ENCODE measurements at places on chromosomes 2 and 18.

- no peak for DNase-seq
Observed at GRCh38 chr18:80154293-80154692, 45.2 kb downstream of the ADNP2 start.

DNA sequence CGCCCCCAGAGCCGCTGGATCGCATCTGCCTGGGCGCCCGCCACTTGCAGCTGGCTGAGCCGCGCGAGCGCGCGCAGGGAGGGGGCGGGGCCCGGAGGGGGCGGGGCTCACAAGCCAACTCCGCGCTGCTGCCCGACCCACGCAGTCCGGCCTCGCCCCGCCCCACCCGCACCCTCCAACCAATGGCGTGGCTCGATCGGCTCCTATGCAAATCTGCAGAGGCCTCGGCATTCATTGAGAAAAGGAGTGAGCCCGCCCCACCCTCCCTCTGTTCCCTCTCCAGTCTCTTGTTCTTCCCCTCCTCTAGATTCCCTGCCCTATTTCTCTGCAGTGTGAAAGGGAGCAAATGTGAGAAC, at the start of gene ALK:
TSS of gene ALK (minus strand) at position 27 of the 356 bp plus-strand sequence. CDS start 927 bp downstream, outside the sequence.
- DNase-seq: no peak

DNA sequence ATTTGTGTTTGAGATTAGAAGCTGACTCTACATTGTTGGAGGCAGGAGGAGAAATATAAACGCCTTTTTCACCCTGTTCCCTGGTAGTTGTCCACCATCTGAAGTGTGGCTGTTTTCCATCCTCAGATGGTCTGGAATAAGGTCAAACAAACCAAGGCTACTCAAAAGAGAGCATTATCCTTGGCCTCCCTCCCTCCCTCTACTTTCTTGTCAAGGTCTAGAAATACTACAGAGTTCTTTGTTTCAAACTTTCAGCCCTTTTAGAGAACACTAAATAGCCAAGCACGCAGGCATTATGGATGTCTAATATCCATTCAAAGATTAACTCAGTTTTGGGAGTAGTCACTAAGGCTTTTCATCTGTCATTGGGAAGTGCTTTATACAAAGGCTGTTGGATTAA, 215.8 kb upstream of the ITGA4 start:
- no peak for DNase-seq

GRCh38 chr2:231050018-231050901, 6.4 kb upstream of the PSMD1 start:
- DNase-seq: no peak

GRCh38 chr2:176637486-176638166, 368.4 kb downstream of the MTX2 start:
- no peak for DNase-seq

- DNase-seq: no peak
Observed at GRCh38 chr2:7724336-7724735, 807.1 kb downstream of the RNF144A start.

- DNase-seq: no peak
Observed at GRCh38 chr2:232593982-232594381, 39.4 kb upstream of the EFHD1 start.

DNA sequence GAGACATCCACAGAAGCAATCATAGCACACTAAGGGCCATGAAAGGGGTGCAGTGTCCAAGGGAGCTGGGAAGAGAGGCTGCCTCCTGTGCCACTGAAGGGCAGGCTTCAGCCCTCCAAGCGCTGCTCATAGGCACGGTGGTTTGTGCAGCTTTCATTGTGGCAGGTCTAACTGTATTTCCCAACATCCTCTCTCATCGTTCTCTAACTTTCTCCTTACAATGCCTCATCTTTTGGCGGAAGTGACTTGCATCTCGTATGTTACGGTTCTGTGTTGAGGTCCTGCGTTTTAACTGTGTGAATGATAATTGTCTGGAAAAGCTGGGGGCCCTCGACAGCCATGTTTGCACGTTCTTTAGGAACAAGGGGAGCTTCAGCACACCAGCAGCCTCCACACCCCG, 213.9 kb downstream of the GBX2 start:
- DNase-seq: no peak

DNA sequence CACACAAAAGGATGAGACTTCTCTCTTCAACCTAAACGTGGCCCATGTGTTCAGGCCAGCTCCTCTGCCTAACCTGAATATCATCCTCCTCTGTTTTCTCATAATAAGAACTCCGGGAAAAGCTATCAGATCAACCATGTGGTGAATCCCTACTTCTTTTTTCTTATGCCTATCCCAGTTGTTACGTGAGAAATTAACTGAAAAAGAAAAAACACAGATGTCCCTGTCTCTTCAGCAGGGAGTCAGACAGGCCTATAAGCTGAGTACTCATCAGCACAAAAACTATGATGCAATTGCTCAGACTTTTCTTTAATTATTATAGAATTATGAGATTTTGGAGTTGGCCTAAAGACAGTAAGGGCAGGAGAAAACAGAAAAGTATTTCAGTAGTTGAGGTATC, 613.0 kb upstream of the FSHR start:
- DNase-seq: no peak

- no peak for DNase-seq
Observed at GRCh38 chr18:35019933-35020332, 21.3 kb upstream of the MAPRE2 start.

DNA sequence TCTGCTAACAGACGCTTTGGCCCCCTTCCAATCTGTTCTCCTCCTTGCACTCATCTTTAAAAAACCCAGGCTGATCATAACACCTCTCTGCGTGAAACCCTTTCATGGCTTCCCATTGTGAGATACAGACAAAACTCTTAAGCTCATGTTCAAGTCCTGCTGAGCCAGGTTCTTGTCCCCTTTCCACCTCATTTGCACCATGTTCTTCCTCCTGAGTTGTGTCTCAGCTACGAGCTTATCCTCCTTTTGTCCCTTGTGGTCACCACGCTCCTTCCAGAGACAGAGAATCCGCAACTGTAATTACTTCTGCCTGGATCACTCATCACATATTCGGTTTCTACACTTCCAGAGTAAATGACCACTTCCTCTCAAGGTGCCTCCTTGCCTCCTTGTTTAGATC, 238.8 kb downstream of the ACTR3 start:
- DNase-seq: no peak

- DNase-seq: no peak
Observed at GRCh38 chr2:127911737-127912136, 26.0 kb upstream of the AMMECR1L start.

DNA sequence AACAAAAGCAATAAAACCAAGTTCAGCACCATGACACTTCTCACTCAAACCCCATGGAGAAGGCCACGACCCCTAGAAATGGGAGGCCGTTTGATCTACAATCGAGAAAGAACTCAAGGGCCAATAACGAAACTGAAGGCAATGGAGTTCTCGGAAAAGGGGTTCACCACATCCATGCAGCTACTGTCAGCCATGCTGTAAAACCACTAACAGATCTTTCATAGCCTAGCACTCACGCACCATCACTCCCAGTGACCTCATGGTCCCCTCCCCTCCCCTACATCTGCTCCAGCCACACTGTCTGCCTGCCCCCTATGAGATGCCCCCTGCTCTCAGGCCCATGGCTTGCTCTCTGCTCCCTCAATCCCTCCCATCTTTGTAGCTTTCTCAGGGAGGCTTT, 135.3 kb downstream of the TMEM163 start:
- no peak for DNase-seq

- DNase-seq: no peak
Observed at GRCh38 chr2:56522605-56523089, 338.9 kb downstream of the CCDC85A start.

DNA sequence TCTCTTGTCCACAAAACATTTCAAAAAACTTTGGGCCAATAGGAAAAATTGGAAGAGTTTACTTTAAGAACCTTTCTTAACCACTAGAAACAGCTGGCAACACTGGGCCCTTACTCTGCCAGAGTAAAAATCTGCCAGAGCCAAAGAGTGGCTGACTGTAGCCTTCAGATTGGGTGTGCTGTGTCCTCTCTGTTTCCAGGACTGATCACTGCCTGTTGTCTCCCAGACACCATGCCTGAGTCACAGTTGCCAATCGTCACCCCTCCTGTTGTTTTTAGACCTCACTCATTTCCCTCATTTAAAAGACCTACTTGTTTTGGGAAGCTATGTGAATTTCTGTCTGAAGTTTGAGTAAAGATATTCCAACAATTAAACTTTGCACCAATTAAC, 159.1 kb downstream of the PPP1R1C start:
- no peak for DNase-seq

DNA sequence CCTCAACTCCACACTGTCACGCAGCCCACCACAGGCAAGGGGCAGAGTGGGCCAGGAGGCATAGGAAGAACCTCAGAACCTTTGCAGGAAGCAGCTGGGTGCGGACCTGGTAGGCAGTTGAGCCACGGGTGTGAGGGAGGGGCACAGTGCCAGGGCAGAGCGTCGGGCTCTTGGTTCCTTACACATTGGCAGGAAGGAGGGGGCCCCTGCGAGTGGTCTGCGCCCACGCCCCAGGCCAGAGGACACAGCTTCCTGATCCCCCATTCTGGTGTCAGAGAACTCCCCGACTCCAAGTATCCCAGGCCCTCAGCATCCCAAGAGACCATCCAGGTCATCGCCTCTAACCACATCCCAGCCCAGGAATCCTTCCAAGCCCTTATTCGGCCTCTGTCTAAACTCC, 61.5 kb downstream of the TNS1 start:
- no peak for DNase-seq

DNA sequence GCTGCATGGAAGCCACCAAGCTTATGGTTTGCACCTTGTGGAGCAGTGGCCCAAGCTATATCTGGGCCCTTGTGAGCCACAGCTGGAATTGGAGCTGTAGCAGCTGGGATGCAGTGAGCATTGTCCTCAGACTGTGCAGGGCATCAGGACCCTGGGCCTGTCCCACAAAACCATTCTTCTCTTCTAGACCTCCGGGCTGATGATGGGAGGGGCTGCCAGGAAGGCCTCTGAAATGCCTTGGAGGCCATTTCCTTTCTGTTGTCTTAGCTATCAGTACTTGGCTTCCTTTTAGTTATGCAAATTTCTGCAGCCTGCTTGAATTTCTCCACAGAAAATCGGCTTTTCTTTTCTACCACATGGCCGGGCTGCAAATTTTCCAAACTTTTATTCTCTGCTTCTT, 46.4 kb upstream of the CSRNP3 start:
- no peak for DNase-seq

DNA sequence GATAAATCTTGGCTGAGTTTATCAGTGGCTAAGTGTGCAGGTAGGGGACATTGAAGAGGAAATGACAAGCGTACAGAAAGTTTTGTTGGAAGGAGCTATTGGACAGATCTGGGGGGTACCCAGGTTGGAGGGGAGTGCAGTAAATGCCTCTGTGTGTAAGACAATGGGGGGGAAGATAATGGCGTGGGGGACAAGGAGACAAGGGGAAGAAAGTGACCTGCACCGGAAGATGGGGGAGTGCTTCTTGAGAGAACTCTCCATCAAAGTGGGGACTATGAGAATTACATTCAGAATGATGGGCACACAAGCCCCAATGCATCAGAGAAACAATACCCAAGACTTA, 190.0 kb downstream of the ALPK2 start:
- no peak for DNase-seq

GRCh38 chr2:7744827-7745226, 827.6 kb downstream of the RNF144A start:
- no peak for DNase-seq

- DNase-seq: no peak
Observed at GRCh38 chr2:44573996-44574395, 212.2 kb downstream of the CAMKMT start.

DNA sequence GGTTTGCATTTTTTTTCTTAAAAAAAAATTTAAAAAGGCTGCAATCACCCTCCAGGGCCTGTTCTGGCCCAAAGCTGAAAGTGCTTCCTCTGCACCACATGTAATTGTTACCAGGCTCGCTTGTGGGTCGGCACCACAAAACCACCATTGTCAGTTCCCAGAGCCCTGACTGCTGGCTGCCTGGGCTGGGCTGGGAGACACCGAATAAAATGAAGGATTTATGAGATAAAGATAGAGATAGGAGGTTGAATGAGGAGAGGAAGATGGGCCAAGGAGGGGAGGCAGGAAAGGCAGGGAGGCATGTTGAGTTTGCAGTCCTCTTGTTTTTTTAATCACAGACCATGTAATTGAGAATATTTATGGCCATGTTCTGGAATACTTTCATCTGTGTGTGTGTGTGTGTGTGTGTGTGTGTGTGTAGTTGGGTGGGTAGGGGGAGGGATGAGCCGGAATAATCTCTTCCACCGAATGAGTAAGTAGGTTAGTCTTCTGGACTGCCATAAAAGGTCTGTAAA, 14.7 kb downstream of the NRP2 start:
- no peak for DNase-seq

- no peak for DNase-seq
Observed at GRCh38 chr2:219059725-219060682, 717 bp downstream of the IHH start.

DNA sequence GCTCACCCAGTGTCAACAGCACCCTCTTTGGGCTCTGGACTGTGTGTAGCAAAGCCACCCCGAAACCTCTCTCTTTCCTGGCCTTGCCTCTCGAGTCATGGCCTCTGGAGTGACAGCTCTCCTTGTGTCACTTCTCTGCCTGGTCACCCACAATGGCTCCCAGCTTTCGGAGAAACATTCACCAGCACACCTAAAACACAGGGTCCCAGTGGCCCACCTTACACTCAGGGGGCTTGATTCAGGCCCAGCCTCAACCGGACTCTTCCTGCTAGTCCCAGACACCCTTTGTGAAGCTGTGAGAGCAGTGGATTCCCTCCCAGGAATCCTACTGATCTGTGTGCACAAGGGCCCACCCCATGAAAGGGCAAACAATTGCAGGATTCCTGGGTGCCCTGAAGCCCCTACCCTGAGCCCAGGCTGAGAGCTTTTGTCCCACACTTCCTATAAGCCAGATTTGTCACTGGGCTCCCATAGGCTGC, 137.2 kb upstream of the HAAO start:
- no peak for DNase-seq

GRCh38 chr18:48136051-48136826, 205.8 kb upstream of the SMAD2 start:
- no peak for DNase-seq

DNA sequence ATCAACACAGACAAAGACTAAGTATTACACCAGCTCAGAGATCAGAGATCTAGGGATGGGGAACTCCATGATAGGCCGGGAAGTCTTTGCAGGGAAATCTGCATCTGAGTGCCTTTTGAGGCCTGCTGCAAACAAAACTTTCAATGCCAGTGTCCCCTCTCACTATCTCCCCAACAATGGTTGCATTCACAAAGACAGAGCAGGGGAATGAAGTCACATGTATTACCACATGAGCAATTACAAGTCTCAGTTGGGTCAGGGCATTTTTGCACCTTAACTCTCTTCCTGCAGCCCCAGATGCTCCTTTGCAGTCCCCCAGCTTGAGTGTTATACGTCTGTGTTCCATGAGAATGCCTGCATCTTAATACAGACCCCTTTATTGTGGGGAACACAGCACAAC, 1.8 kb upstream of the RNF144A start:
- DNase-seq: no peak

DNA sequence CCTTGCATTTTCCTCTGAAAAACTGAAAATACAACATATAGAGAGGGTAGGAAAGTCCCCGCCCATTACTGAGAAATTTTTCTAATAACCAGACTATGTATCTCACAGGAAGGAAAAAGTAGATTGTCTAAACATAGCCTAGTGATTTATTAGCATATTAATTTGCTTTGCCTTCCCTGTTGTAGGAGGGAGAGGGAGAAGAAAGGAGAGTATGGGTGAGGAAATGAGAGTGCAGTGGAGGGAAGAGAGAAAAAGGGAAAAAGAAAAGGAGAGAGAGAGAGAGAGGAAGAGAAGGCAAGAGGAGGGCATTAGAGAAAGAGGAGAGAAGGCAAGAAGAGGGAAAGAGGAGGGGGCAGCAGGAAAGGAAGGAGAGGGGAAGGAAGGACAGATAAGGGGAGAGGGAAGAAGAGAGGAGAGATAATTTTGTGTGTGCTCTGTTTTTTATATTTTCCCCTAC, 3.6 kb upstream of the KYNU start:
- DNase-seq: no peak

GRCh38 chr2:226136739-226137138, 662.9 kb downstream of the IRS1 start:
- no peak for DNase-seq

All from stimulated activated CD4-positive, alpha-beta T cell treated with anti-CD3 and anti-CD28 coated beads, Interleukin-15, amount 100 ng/mL, for 1 hour (primary cell).